ENCODE measurements at places on chromosomes 2 and 18.
A peak's percentile ranks its signal among the peaks of the same experiment; 100 is the strongest.

DNA sequence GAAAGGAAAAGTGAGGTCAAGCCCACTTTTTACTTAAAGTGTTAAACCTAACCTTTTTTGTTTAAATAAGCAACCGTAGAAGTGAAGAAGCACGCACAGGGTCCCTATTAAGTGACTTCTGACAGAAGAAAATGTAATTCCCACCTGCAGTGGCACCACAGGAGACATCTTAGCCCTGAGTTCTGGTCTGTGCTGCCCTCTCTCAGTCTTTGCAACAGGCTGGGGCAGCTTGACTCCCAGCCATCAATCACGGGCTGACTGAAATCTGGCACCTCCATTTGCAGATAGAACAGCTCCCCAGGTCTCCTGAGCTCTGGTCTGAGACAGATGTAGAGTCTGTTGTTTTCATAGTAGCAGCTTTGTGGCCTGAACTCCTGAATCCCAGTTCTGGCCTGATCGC lies 170.0 kb downstream of the LTBP1 start:
- H3K27ac ChIP-seq: no peak overlapping the region
- H3K27me3 ChIP-seq: no peaks in the 10 kb centered on the region
- no peak overlapping the region for H3K4me3 ChIP-seq

DNA sequence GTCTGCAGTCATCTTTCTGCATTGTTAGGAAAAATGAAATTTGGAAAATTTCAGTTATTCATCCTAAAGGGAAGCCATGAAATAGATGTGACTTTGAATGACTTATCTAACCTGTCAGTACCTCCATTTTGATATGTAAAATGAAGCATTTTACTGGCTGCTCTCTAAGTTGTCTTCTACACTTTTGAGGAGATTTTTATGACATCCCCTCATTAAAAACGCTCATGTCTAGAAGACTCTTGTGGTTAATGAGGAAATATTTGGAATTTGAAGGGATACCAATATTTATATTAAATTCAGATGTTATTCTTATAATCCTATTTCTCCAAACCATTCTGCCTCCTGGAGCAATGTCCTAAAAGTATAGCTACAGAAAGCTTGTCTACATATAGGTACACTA lies 73.8 kb upstream of the THUMPD2 start:
- H3K4me1 ChIP-seq: peaks cover 4% of the 10 kb centered on the region
- DNase-seq: no peak
- no peak overlapping the region for H3K27ac ChIP-seq
- H3K4me3 ChIP-seq: no peak overlapping the region
- H3K36me3 ChIP-seq: no peaks in the 10 kb centered on the region

GRCh38 chr2:240689975-240690374 lies 1.7 kb upstream of the AQP12A start:
- no peak for DNase-seq
- H3K27me3 ChIP-seq: no peaks in the 10 kb centered on the region
- H3K27ac ChIP-seq: no peak overlapping the region
- no peaks in the 10 kb centered on the region for H3K36me3 ChIP-seq
- H3K4me3 ChIP-seq: no peak overlapping the region
- no peaks in the 10 kb centered on the region for H3K4me1 ChIP-seq

GRCh38 chr18:57980573-57981307 lies 63.3 kb upstream of the NEDD4L start:
- no peak overlapping the region for H3K27ac ChIP-seq
- H3K4me1 ChIP-seq: peaks cover 8% of the 10 kb centered on the region
- no peaks in the 10 kb centered on the region for H3K27me3 ChIP-seq
- H3K4me3 ChIP-seq: no peak overlapping the region
- H3K36me3 ChIP-seq: no peaks in the 10 kb centered on the region
- DNase-seq: no peak

GRCh38 chr2:228048838-228049490 lies 132.5 kb downstream of the SPHKAP start:
- H3K4me1 ChIP-seq: no peaks in the 10 kb centered on the region
- no peak for DNase-seq
- H3K4me3 ChIP-seq: no peak overlapping the region
- no peaks in the 10 kb centered on the region for H3K36me3 ChIP-seq
- H3K27me3 ChIP-seq: no peaks in the 10 kb centered on the region

DNA sequence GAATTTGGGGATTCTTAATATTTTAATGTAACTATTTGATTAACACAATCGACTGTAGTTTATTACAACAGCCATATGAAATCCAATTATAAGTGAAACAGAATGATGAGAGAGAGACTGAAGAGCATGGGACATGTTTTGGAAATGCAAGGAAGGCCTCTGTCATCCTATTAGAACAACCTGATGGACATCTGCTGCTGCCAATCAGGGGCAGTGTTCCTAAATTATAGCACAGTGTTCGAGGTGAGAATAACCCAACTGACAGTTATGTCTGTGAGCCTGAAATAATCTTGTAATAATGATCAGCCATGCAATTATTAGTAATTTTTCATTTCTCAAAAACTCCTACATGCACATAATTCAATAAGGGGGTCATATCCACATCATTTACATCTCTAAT lies 73.6 kb downstream of the CCDC141 start:
- H3K4me1 ChIP-seq: no peaks in the 10 kb centered on the region
- H3K27ac ChIP-seq: no peak overlapping the region
- no peak overlapping the region for H3K4me3 ChIP-seq

- no peaks in the 10 kb centered on the region for H3K27me3 ChIP-seq
- no peaks in the 10 kb centered on the region for H3K4me1 ChIP-seq
- no peaks in the 10 kb centered on the region for H3K36me3 ChIP-seq
- H3K27ac ChIP-seq: no peak overlapping the region
- no peak for DNase-seq
Observed at GRCh38 chr2:109123586-109124201, 5.3 kb upstream of the SH3RF3 start.

GRCh38 chr2:98607741-98608115 lies 584 bp downstream of the COA5 start:
- peak overlapping the region; percentile 90 for H3K4me3 ChIP-seq
- DNase-seq: no peak
- peak overlapping the region; percentile 94 for H3K27ac ChIP-seq
- H3K4me1 ChIP-seq: peaks cover 59% of the 10 kb centered on the region
- peaks cover 39% of the 10 kb centered on the region for H3K36me3 ChIP-seq

DNA sequence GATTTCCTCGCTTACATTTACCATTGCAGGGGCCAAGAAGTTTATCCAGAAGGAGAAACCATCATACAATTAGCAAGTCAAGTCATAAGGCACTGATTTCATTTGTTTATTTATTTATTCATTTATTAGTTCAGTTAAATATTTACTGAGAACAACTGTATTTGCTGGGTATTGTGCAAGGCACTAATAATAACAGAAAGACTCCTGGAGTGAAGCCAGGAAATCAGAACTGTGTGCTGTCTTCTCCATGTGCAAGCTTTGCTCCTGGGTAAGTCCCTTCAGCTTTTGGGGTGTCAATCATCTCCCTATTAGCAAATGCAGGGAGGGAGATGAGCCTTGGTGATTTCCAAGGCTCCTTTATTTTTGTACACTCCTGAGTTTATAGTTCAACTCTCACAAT lies 341.6 kb upstream of the MEIS1 start:
- H3K27ac ChIP-seq: no peak overlapping the region
- no peaks in the 10 kb centered on the region for H3K27me3 ChIP-seq
- DNase-seq: no peak
- H3K36me3 ChIP-seq: no peaks in the 10 kb centered on the region

GRCh38 chr2:62663920-62664795 lies 41.4 kb upstream of the EHBP1 start:
- no peak overlapping the region for H3K4me3 ChIP-seq
- H3K36me3 ChIP-seq: no peaks in the 10 kb centered on the region
- DNase-seq: no peak
- no peaks in the 10 kb centered on the region for H3K27me3 ChIP-seq
- H3K4me1 ChIP-seq: peaks cover 33% of the 10 kb centered on the region

GRCh38 chr2:225515033-225515432 lies 115.5 kb downstream of the NYAP2 start:
- no peak overlapping the region for H3K4me3 ChIP-seq
- no peaks in the 10 kb centered on the region for H3K4me1 ChIP-seq
- no peaks in the 10 kb centered on the region for H3K27me3 ChIP-seq
- H3K27ac ChIP-seq: no peak overlapping the region
- no peaks in the 10 kb centered on the region for H3K36me3 ChIP-seq
- DNase-seq: no peak

DNA sequence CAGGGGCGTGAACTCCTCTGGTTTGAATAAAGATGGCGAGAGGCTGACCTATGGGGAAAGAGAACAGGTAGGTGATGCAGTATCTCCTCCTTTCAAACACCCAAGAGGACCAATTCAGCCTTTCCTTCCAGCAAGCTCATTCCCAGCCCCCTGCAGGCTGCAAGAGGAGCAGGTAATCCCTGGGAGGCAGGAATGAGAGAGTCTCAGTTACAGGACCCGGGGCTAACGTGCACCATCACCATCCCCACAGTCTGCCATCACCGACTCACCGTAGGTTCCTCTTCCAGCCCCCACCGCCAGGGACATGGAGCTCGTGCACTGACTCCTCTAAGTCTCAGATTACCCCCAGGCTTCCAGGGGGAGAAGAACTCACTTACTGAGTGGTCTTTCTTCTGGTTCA lies 26.7 kb downstream of the XDH start:
- H3K27me3 ChIP-seq: no peaks in the 10 kb centered on the region
- no peaks in the 10 kb centered on the region for H3K36me3 ChIP-seq
- DNase-seq: no peak
- H3K27ac ChIP-seq: no peak overlapping the region

DNA sequence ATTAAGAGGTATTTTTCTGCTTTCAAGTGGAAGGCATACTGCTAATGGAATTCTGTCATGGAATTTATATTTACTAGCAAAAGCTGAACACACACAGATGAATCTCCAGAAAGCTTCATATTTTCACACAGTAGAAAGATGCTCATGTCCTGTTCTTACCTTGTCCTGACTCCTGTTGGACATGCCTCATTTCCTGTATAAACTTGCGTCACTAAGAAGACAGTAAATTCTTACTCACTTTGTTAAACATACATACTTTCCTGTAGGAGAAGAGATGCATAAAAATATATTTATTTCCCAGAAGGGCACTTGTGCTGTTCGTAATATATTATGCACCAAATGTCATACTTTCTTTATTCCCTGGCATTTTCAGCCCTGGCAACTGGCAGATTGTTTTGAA lies 238.3 kb upstream of the RASGRP3 start:
- no peaks in the 10 kb centered on the region for H3K4me1 ChIP-seq
- no peaks in the 10 kb centered on the region for H3K36me3 ChIP-seq
- H3K4me3 ChIP-seq: no peak overlapping the region
- DNase-seq: no peak
- H3K27ac ChIP-seq: no peak overlapping the region

DNA sequence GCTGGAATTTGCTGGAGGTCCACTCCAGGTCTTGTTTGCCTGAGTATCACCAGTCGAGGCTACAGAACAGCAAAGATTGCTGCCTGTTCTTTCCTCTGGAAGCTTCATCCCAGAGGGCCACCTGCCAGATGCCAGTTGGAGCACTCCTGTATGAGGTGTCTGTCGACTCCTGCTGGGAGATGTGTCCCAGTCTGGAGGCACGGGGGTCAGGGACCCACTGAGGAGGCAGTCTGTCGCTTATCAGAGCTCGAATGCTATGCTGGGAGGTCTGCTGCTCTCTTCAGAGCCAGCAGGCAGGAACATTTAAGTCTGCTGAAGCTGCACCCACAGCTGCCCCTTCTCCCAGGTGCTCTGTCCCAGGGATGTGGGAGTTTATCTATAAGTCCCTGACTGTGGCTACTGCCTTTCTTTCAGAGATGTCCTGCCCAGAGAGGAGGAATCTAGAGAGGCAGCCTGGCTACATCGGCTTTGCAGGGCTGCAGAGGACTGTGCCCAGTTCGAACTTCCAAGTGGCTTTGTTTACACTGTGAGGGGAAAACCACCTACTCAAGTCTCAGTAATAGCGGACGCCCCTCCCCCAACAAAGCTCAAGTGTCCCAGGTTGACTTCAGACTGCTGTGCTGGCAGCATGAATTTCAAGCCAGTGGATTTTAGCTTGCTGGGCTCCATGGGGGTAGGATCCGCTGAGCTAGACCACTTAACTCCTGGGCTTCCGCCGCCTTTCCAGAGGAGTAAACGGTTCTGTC lies 301.1 kb downstream of the ERBB4 start:
- H3K27ac ChIP-seq: no peak overlapping the region
- no peaks in the 10 kb centered on the region for H3K4me1 ChIP-seq
- no peak for DNase-seq
- no peaks in the 10 kb centered on the region for H3K27me3 ChIP-seq

GRCh38 chr2:235705296-235705695 lies 211.5 kb downstream of the AGAP1 start:
- no peaks in the 10 kb centered on the region for H3K36me3 ChIP-seq
- peaks cover 6% of the 10 kb centered on the region for H3K4me1 ChIP-seq
- H3K4me3 ChIP-seq: no peak overlapping the region
- no peaks in the 10 kb centered on the region for H3K27me3 ChIP-seq

- H3K27ac ChIP-seq: no peak overlapping the region
- no peak for DNase-seq
- no peak overlapping the region for H3K4me3 ChIP-seq
- H3K27me3 ChIP-seq: no peaks in the 10 kb centered on the region
- H3K36me3 ChIP-seq: no peaks in the 10 kb centered on the region
- H3K4me1 ChIP-seq: no peaks in the 10 kb centered on the region
Observed at GRCh38 chr2:4780679-4781078, 911.5 kb upstream of the SOX11 start.

DNA sequence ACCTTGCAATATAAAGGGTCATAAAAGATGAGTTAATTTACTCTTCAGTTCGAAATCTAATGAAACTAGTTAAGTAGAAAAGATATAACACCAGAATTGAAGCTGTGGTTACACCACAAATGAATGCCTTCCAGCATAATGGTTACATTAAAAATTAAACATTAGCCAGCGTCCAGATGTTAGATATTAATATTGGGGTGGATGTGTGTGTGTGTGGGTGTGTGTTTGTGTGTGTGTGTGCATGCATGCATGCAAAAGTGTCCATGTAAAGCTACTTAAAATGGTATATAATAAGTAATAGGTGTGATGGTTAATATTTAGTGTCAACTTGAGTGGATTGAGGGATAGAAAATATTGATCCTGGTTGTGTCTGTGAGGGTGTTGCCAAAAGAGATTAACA lies 170.4 kb upstream of the FN1 start:
- H3K4me3 ChIP-seq: no peak overlapping the region
- no peaks in the 10 kb centered on the region for H3K27me3 ChIP-seq
- no peaks in the 10 kb centered on the region for H3K4me1 ChIP-seq
- no peaks in the 10 kb centered on the region for H3K36me3 ChIP-seq
- no peak overlapping the region for H3K27ac ChIP-seq

DNA sequence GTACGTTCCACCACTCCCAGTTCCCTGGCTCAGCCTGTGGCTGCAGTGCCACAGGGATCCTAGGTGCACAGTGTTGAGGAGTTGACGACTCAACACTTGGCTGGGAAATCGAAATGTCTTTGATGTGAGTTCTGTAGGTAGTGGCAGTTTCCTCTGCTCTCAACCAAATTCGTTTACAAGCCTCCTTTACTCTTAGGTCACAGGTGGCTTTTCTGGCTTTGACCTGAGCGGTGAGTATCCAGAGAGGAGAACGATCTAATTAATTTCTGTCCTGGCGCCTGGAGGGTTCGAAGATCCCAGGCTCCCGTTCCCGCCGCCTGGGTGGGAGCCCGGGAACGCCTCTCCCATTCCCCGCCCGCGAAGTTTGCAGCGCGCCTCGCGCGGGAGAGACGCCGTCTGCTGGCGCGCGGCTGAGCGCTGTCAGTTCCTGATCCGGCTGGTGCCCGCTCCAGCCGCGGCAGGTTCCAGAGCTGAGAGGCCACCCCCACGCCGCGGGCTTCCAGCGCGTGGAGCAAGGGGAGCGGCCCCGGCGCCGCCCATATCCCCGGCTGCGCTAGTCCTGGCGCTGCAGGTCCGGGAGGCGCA lies at the start of gene LAMA3:
Gene LAMA3 (plus strand): TSS at position 423 of the 585 bp plus-strand sequence. CDS start 231 bp downstream, outside the sequence.
- H3K27me3 ChIP-seq: peaks cover 25% of the 10 kb centered on the region
- no peak within 1 kb of the TSS for H3K27ac ChIP-seq
- no peaks in the 10 kb centered on the region for H3K36me3 ChIP-seq
- no peaks in the 10 kb centered on the region for H3K4me1 ChIP-seq
- H3K4me3 ChIP-seq: peak within 1 kb of the TSS; percentile 55
- no peak for DNase-seq

All from gastrocnemius medialis (tissue), 4 donors.